ENCODE measurements at places on chromosomes 16 and 17.

GRCh38 chr16:86430814-86431213 is 79.5 kb upstream of the FOXF1 start:
- DNase-seq: no peak

DNA sequence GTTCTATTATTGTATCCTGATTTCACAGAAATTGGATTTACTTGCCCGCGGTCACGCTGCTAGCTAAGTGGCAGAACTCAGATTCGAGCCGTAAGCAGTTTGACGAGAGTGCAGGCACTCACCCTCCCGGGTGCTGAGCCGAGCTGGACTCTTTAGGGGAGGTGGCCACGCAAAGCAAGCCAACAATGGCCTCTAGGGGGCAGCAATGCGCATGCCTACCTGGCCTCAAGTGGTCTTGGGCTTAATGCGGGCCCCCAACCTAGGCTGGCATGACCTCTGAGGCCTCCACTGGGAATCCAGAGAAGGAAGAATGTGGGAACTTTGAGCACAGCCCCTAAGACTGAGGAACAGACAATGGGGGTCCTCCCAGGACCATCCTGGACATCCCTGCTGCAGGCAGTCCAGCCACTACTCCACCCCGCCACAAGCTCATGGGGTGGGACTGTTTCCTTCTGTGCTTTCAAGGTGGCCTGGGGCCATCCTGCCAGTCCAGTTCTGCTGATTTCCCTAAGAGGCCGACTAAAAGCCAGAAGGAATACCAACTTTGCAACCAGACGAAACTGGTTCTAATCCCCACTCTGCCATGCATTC is 276.5 kb downstream of the XYLT1 start:
- no peak for DNase-seq

DNA sequence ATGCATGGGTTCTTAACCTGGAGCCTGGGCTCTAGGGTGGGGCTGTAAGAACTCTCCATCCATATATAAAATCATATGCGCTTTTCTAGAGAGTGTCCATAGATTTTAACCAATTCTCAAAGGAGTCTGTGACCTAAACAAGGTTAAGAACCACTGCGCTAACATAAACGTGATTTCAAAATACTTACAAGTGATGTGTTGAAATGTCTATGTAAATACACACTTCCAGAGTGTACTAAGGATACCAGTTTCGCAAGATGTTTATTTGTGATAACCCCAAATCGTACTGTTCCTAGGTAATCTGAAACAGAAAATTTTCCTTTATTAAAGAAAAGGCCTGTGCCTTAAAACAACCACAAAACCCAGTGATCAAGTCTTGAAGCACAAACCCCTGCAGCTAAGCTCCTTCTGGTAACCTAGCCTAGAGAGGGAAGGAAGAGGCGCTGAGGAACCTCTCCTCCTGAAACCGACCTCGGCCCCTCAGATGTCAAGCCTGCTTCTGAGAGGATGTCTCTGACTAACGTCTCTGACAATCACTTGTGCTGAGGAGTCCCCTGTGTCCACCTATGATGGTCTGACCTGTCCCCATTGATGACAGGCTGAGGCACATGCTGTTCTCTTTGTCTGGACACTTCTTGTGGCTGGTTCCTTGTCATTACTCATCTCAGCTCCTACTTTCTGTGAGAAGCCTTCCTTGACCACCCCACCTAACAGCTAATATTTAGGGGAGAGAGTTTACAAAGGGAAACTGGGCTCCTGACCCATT is 32.2 kb downstream of the SNN start:
- no peak for DNase-seq

- no peak for DNase-seq
Measured at GRCh38 chr17:4477255-4477791, 21.4 kb upstream of the SPNS2 start.
